Stimulated activated CD8-positive, alpha-beta memory T cell treated with anti-CD3 and anti-CD28 coated beads, Interleukin-7, amount 100 ng/mL, for 48 hours (primary cell): ENCODE measurements at places on chromosomes 4 and X.

- DNase-seq, result no peak
Measured at GRCh38 chrX:78624426-78624825, 34.7 kb downstream of the RTL3 start.

- DNase-seq, result no peak
Measured at GRCh38 chr4:55241461-55241860, 104.6 kb upstream of the SRD5A3 start.

GRCh38 chr4:9611101-9611500, 166.9 kb downstream of the DEFB131A start:
- DNase-seq, result no peak

GRCh38 chr4:128244379-128244778, 43.2 kb downstream of the PGRMC2 start:
- DNase-seq, result no peak

GRCh38 chrX:133781174-133781573, 204.2 kb downstream of the GPC3 start:
- no peak for DNase-seq

GRCh38 chrX:129955682-129956081, 26.8 kb upstream of the BCORL1 start:
- no peak for DNase-seq

GRCh38 chr4:48752726-48753125, 27.4 kb downstream of the FRYL start:
- no peak for DNase-seq

DNA sequence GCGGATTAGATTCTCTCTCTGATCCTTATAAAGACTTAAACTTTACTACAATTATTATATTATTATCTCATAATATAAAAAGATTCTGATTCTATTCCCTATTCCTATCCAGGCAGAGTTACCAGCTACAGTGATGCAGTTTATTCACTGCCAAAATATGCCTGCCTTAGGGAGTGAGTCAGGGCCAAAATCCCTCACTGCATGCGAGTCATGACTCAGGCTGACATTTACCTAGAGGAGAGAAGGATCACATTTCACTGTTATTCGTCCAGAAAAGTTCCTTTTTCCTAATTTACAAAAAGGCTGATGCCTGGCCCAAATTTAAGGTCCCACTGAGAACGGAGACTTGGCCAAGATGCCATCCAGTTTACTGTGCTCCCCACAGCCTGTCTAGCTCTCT, 168.5 kb upstream of the LDB2 start:
- no peak for DNase-seq

DNA sequence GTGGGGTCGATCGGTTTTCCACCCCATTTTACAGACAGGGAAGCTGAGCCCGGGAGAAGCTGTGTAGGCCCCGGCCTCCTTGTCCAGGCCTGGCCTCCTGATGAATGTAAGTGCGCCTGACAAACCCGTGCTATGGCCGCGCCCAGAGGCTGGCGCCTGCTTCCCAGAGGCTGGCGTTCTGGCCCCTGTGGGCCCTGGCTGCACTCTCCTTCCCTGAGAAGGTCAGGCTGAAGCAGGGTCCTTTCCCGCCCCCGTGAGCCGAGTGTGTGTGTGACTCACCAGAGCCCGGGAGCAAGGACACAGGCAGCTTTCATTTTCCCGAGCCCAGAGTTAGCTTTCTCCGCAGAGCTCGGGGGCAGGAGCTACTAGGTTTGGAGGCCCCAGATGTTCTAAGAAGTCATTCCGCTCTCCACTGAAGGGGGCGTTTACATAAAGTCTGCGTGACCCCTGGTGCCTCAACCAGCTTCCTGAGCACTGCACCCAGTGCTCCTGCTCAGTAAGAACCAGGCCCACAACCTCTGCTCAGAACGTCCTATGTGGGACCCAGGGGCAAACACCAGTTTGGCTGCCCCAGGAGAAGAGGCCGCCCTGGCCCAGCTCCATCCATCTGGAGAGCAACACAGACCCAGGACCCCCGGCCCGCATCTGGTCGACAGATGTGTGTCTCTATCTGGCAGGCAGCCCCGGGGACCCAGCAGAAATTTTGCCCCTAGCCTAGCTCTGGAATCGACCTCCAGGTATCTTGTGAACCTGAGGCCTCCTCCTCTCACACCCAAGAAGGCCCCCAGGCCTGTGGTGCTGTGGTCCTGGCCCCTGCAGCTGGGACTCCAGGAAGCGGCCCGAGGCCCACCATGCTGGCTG, 13.6 kb downstream of the UVSSA start:
- DNase-seq, result no peak

DNA sequence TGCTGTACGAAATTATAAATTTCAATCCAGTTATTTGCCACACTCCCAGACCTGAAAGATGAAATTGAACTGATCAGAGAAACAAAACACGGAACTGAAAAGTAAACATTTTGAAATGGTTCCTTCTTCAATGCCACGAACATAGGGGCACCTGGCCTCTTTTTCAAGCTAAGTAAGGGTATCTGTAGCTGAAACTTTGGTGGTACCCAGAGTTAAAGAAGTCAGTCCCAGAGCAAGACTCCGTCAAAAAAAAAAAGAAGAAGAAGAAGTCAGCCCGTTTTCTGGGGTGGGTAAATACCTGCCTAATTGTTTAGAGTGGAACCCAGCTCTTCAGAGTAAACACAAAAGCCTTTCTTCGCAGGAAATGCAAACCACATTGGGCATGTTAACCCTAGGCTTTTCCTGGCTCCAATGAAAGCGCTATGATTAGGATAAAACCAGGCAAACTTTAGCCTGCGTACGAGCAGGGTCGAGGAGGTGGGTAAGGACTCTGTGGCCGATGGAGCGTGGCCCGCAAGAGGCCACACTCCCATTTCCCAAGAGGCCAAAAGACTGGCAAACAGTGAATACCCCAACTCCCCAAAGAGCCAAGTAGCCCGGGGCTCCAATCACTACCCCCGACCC, 1.3 kb downstream of the ANTXR2 start:
- DNase-seq, result no peak

GRCh38 chr4:158580064-158580463, 58.4 kb downstream of the RXFP1 start:
- DNase-seq, result no peak

DNA sequence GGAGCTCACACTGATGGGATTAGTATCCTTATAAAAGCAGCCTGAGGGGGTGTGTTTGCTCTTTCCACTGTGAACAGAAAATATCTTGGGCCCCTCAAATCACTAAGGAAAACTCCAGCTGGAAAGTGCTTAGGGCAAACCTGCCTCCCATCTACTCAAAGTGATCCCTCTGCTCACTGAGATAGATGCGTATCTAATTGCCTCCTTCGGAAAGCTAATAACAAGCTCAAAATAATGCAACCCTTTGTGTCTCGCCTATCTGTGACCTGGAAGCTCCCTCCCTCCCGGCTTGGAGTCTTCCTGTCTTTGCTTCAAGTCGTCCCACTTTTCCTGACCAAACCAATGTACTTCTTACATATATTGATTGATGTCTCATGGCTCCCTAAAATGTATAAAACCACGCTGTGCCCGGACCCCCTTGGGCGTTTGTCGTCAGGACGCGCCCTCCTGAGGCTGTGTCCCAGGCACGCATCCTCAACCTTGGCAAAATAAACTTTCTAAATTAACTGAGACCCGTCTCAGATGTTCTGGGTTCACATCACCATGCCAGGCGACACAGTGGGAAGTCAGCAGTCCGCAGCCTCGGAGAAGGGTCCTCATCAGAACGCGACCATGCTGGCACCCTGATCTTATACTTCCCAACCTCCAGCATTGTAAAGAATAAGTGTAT, 34.1 kb upstream of the SORCS2 start:
- no peak for DNase-seq

GRCh38 chrX:137101273-137101990, 67.6 kb upstream of the GPR101 start:
- no peak for DNase-seq

GRCh38 chr4:180923486-180923885, 1319.7 kb upstream of the TENM3 start:
- no peak for DNase-seq

GRCh38 chr4:153728660-153729059, 31.2 kb downstream of the RNF175 start:
- no peak for DNase-seq

GRCh38 chrX:22338740-22339139, 66.0 kb downstream of the CBLL2 start:
- no peak for DNase-seq

DNA sequence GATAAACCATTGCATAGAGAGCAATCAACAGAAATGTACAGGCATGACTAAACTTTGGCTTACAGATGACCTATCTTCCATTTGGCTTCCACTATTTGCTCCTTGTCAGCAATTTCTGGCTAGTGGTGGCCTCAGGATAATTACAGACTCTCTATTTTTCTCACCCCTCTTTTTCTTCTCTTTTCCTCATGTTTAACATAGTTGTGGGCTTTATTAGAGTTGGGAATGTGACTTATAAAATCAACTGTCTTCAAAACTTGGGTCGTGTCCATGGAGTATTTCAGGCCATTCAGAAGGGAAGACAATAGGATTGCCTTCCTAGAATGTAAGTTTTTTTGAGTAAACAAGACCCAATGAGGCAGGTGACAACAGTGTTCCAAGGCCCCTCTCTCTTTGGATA, 236.2 kb downstream of the FRAS1 start:
- no peak for DNase-seq

DNA sequence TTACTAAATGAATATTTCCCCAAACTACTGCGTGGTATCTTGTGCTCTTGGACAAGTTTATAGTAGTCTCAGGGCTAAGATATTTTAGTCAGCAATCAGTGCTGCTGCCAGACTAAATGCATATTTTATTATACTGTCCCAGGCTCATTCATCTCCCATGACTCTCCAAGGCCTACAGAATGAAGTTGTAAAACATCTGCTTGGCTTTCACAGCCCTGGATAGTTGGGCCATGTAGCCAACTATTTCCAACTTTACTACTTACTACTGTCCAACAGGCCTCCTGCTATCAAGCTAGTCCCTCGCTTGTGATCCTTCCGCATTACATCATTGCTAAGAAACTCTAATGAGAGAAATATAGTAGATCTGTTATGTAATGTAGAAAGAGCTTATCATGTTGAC, 31.4 kb downstream of the MAGEB16 start:
- no peak for DNase-seq

GRCh38 chrX:145910017-145910416, 92.4 kb downstream of the SLITRK2 start:
- no peak for DNase-seq

DNA sequence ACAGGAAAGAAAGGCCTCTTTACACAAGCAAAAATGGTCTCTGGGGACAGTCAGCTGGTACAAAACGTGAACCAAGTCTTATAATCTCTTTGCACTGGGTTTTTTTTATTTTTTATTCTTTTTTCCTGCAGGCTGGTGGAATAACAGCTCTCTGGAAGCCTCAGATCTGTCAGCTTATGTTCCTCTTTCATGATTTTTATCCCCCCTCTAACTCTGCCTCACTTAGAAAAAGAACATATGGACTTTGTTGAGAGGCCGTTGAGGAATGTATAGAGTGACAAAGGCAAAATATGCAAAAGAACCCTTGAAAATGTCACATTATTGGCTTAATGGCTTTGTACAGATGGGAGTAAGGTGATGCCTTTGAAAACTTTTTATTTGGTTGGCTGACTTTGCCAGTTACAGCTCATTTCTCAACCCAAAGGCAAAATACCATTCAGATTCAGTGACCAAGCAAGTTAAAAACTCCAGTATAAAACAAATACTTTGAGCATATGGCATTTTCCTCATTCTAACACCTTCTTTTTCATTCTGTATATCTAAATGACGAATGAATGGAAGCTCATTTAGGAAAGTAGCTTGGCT, 111.1 kb downstream of the RNF150 start:
- DNase-seq, result no peak

GRCh38 chr4:156939801-156940200, 31.8 kb downstream of the PDGFC start:
- DNase-seq, result no peak

GRCh38 chr4:67475155-67475554, 70.1 kb downstream of the CENPC start:
- no peak for DNase-seq

GRCh38 chr4:119204916-119205315, 7.6 kb upstream of the USP53 start:
- DNase-seq, result no peak

DNA sequence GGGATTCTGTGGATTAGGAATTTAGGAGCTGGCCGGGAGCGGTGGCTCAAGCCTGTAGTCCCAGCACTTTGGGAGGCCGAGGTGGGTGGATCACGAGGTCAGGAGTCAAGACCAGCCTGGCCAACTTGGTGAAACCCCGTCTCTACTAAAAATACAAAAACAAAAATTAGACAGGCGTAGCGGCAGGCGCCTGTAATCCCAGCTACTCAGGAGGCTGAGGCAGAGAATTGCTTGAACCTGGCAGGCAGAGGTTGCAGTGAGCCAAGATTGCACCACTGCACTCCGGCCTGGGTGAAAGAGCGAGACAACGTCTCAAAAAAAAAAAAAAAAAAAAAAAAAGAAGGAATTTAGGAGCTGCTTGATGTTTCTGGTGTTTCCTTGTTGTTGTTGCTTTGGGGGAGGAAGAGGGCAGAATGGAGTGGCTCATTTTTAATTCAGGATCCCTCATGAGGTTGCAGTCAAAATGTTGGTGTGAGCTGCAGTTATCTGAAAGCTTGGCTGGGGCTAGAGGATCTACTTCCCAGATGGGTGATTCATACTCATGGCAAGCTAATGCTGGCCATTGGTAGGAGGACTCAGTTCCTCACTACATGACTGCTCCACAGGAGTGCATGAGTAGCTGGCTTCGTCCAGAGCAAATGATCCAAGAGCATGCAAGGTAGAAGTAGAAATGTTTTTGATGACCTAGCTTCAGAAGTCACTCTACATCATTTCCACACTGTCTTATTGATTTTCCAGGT, 26.5 kb upstream of the JADE1 start:
- no peak for DNase-seq

- DNase-seq, result no peak
Measured at GRCh38 chr4:56764775-56765174, 56.7 kb downstream of the SPINK2 start.

DNA sequence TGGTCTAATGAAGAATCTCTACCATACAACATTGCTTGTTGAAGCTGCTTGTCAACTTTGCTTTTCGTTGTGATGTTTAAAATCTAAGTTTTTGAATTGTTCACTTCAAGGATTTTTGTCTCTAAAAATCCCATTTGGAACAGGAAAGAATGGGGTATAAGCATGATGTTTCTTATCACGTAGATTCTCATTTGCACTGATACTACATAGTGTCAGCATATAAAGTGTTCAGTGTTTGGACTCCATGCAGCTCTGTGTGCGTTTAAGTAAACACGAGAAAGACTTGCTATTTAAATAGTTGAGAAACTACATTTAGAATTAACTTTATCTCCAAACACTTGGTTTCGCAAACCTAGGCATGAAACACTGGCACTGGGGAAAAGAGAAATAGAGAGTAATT, 452.5 kb downstream of the NKX6-1 start:
- DNase-seq, result no peak
